ENCODE measurements at places on chromosomes 11 and 22. TPM values are rescaled to one million over a fixed set of nuclear protein-coding genes. Genes with fewer than 3 reads are reported as not detected.

The RRM1 gene
- total RNA-seq, result 64.0 TPM

The OR8G1 gene
- not detected for total RNA-seq

The APOL2 gene
- 37.8 TPM for total RNA-seq

The PAK1 gene
- total RNA-seq, result 36.0 TPM

The KDM4D gene
- total RNA-seq, result 1.4 TPM

The CRYBB1 gene
- 3.1 TPM for total RNA-seq

The RASSF10 gene
- 7.9 TPM for total RNA-seq

The SCGB1D4 gene
- not detected for total RNA-seq

The OR5B17 gene
- not detected for total RNA-seq

The OR56A1 gene
- 0.06 TPM for total RNA-seq

The LRRC10B gene
- 6.4 TPM for total RNA-seq

The MPEG1 gene
- total RNA-seq, result 15.8 TPM

The ZNF215 gene
- total RNA-seq, result 2.8 TPM

The RIC3 gene
- total RNA-seq, result 38.2 TPM

The PRODH gene
- 75.3 TPM for total RNA-seq

The SCN3B gene
- total RNA-seq, result 54.7 TPM

The PRDX5 gene
- total RNA-seq, result 115 TPM

The DEPDC7 gene
- 5.3 TPM for total RNA-seq

The TMEM25 gene
- 29.4 TPM for total RNA-seq

The RIMBP3B gene
- 0.40 TPM for total RNA-seq

The DEUP1 gene
- total RNA-seq, result 0.66 TPM

The DUSP8 gene
- 5.6 TPM for total RNA-seq
